ENCODE measurements at places on chromosomes 13 and 19.
A peak's percentile ranks its signal among the peaks of the same experiment; 100 is the strongest.

DNA sequence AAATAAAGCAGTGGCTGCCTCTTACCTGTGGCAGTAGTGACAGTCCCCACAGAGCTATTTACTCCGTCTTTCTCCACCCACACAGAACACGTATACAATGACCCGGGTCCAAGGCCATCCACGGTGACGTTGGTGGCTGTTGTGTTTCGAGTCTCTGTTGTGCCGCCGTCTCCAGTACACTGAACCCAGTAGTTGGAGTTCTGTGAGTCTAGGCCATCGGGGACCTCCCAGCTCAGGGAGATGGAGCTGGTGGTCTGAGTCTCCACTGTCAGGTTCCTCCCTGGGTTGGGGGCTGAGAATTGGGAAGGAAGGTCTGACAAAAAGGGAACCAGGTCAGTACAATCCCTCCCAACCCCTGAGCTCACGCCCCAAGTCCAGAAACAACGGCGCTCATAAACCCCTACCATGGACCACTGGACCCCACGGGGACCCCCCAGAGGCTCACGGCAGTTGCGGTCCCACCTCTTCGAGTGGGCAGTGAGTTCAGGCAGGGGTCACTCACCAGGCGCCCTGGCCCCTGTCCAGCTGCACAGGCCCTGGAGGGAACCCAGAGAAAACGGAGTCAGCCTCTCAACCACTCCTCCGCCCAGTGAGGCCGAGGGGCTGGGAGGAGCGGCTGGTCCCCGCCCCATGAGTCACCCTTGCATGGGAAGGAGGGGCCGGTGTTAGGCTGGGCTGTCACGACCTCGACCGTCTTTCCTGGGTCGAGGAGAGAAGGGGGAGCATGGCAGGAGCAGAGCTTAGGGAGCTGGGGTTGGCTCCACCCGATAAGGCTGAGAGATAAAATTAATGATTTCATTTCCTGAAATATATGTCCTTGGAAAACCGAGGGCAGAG lies 2.4 kb downstream of the PTPRH start:
- peak; percentile 32 for DNase-seq

GRCh38 chr13:67515895-67516294 lies 285.8 kb upstream of the PCDH9 start:
- no peak for DNase-seq

GRCh38 chr13:46643165-46643777 lies 90.3 kb downstream of the LRCH1 start:
- DNase-seq: no peak

DNA sequence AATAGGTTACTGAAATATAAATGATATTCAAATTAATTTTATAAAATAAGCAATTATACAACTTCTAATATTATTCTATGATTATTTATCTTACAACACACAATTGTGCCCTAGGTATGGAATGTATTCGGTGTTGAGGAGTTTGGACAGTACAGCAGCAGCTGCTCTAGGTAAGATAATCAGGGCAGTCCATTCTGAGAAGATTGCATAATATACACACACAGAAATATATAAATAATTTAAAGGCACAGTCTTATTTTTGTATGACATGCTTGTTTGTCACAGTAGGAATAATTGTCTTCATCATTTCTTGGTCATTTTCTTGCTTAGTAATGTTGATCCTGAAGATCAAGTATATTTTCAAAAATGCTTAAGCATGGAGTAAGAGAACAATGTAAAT lies 849.4 kb upstream of the MIR17HG start:
- no peak for DNase-seq

DNA sequence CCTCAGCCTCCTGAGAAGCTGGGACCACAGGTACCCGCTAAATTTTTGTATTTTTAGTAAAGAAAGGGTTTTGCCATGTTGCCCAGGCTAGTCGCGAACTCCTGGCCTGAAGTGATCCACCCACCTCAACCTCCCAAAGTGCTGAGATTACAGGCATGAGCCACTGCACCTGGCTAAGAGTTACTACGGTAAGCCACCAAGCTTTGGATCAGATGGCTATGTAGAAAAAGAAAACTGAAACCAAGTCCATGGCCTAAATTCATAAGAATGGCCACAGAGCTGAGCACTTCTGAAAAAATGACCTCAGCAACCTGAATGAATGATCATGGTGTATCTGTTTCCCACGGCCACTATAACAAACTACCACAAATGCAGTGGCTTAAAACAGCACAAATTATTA lies 9.4 kb downstream of the OPA3 start:
- DNase-seq: no peak

- no peak for DNase-seq
These were observed 247.0 kb downstream of the SPRY2 start for GRCh38 chr13:80093888-80094287.

- no peak for DNase-seq
These were observed 64.0 kb downstream of the SERP2 start for GRCh38 chr13:44437356-44438233.

- DNase-seq: no peak
These were observed 6.3 kb downstream of the TPGS1 start for GRCh38 chr19:513368-514165.

- no peak for DNase-seq
These were observed 32.2 kb downstream of the ZNF557 start for GRCh38 chr19:7101498-7102253.

DNA sequence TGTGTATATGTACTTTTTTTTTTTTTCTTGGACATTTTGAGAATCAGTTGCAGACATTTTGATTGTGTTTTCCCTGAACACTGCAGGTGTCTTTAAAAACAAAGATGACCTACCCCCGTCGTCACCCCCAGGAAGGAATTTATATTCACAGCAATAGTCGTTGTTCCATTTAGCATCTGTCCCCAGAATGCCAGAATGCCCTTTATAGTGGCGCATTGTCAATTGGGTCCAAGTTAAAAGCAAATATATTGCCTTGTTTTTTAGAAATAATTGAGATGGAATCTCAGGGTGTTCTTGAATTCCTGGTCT lies 1.8 kb upstream of the RNF225 start:
- no peak for DNase-seq

GRCh38 chr13:44211286-44211685 lies 162.3 kb upstream of the SERP2 start:
- DNase-seq: no peak

DNA sequence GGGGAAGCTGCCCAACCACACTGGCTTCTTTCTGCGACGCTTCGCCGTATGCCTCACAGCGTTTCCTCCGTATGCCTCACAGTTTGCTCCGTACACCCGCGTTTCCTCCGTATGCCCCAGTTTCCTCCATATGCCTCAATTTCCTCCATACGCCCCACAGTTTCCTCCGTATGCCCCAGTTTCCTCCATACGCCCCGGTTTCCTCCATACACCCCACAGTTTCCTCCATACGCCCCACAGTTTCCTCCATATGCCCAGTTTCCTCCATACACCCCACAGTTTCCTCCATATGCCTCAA lies 22.6 kb downstream of the GAS6 start:
- DNase-seq: no peak

- no peak for DNase-seq
These were observed 334.3 kb downstream of the DLEU7 start for GRCh38 chr13:50509167-50509566.

DNA sequence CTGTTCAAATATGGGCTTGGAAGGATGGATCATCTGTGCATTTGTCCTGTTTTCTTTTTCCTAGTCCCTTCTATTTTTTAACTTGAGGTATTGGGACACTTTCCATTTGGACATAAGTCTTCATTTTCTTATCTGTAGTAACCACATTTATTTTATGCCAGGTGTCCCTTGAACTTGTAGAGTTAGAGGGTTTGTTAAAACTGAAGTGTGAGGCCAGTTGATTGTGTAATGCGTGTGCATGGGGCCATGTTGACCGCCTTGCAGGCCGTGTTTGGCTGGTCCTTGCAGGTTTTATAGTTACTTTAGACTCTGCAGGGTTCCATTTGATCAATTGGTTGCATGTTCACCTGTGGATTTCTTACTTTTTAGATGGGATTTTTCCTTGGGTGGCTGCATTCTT lies 21.0 kb downstream of the SAE1 start:
- DNase-seq: no peak

DNA sequence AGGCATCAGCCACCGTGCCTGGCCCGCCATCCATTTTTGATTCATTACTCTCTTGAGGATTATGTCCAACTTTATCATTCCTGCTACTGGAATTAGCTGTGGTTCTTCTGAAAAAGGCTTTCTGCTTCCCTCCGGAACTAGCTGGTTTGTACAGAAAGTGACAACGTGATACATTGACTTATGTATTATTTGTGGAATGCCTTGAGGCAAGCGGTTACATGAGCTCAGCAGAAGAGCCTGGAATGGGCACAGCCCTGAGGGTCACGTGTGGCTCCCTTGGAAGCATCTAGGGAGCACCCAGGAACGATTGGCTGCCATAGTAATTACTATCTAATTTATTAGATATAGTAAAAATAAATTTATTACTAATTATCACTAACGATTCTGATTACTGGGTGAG lies 14.4 kb upstream of the RETN start:
- no peak for DNase-seq

- DNase-seq: peak; percentile 64
These were observed 7.7 kb downstream of the PLEKHF1 start for GRCh38 chr19:29672933-29673336.

DNA sequence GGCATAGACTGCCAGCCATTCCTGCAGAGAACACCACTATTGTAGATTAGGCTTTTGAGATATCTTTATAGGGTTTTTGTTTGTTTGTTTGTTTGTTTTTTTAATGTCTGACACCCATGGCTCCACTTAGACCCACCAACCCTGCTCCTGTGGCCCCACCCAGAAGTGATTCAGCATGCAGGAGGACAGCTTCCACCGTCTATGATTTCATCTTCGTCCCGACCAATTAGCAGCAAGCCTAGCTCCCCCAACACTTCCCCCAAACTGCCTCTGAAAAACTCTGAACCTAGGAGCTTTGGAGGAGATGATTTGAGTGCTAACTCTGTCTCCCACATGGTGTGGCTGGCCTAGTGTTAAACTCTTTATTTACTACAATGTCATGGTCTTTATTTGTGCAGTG lies 108.3 kb upstream of the RXFP2 start:
- DNase-seq: no peak

DNA sequence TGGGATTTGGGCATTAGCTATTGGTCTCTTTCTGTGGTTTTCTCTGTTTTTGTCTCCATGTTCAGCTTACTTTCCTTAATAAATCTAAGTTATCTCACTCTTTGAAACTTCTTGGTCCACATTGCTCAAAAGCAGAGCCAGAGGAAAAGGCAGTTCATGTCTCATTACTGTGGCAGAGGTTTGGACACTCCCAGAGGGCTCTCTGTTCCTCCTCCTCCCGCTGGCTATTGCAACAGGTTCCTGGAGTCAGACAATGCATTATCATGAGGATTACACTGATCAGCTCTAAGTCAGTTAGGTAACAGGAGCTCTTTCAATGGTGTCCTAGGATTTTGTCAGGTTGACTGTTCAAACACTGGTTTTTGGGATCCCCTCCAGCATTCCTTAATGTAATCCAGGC lies 298.8 kb downstream of the NDFIP2 start:
- DNase-seq: no peak

GRCh38 chr13:27353708-27354107 lies 70.7 kb upstream of the GTF3A start:
- DNase-seq: no peak

DNA sequence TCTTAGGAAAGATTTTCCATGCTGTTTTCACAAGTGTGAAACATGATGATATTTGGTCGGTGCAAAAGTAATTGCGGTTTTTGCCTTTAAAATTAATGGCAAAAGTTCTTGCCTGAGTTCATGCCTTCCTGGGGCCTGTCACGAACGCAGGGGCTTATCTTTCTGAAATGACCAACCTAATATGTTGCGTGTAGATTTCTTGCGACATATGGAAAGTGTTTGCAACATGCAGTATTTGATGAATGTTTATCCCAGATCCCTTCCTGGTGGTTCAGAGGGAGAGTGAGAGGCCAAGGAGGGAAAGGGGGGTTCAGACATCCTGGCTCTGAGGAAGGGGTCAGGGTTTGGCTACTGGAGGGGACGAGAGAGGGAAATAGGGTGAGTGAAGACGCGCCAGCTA lies 72.0 kb downstream of the TEX29 start:
- no peak for DNase-seq

DNA sequence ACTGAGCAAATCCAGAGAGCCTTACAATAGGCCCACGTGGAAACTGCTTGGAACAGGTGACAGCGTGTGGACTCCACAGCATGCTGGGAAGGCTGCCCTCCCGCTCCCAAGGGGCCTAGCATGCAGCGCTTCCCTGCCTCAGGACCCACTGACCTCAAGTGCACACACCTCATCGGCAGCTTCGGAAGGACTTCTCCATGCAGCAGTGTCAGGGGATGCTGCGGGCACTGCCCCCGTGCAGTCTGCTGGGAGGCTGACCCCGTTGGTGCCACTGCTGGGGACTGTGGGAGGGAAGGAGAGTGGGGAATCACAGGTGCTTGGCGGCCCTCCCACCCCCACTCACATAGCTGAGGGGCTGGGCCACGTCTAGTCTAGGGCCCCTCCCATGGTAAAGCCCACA lies 17.2 kb downstream of the CAPS start:
- no peak for DNase-seq

GRCh38 chr19:16417660-16418596 lies 53.8 kb downstream of the EPS15L1 start:
- DNase-seq: peak; percentile 53

DNA sequence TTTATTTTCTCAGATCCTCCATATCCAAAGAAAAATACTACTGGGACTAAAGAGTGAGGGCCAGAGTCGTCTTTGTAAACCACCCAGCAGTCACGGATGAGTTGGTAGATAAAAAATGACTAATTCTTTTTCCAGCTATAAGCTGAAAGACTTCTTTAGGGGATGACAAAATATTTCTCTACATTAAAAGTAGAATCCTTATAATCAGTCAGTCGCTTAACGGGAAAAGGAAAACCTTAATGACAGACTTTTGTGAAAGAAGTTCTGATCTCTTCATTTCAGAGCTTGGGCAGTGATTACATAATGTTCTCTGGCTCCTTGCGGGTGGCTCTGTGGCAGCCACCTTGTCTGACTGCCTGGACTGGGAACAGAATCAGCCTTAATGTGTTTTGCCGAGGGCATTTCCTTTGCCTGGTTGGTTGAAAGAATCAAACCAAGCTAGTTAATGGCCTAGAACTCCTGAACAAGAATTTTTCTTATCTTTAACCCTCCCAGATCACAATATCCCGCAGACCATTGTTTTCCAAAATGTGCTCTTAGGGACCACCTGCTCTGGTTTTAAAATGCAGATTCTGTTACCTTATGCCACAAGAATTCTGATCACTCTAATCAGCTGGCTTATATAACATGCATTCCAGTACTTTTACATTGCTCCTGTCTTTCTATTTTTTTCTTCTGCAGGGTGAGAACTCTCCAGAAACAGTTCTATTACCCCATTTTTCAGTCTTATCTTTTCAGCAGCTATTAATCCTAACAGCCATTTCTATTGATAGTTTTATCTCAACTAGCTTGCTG lies 2.5 kb downstream of the ITM2B start:
- DNase-seq: no peak

Measured in stimulated activated CD4-positive, alpha-beta T cell treated with anti-CD3 and anti-CD28 coated beads, Interleukin-15, amount 100 ng/mL, for 1 hour (primary cell).